ENCODE measurements at places on chromosomes 16 and 17. TPM values are rescaled to one million over a fixed set of nuclear protein-coding genes. Genes with fewer than 3 reads are reported as not detected.

GRCh38 chr17:3986270-3986938 is 22.2 kb upstream of the ATP2A3 start:
- DNase-seq: no peak

- no peak for DNase-seq
These were observed 25.9 kb downstream of the TMEM94 start for GRCh38 chr17:75482098-75482942.

DNA sequence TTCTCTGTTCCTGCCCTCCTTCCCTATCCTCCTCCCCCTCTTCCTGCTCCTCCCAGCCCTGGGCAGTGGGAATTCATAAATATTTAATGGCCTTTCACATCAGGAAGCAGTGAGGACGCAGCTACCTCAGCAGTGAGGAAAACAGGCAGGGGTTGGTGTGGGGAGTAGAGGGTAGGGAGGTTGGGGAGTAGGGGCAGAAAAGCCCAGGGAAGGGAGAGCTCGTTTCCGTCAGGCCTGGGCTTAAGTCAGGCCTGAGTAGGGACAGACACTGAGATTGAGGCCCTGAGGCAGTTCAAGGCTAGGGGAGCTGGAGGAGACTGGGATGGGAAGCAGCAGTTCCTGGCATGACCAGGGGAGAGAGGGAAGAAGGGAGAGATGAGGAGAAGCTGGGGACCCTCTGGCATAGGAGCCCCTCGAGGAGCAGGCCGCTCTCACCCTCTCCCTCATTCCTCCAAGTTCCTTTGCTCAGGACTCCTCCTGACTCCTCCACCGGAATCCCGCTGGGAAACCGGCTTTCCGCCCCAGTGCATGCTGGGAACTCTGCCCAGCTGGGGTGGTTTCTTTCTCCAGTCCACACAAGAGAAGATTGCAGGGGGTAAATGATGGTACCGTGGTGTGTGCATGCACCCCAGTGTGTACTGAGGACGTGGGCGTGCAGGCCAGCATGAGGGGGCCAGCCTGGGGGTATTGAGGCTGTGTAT is 6.2 kb downstream of the SAMD14 start:
- no peak for DNase-seq

Gene ERN2
- not detected for total RNA-seq

Gene C1QTNF8
- not detected for total RNA-seq

DNA sequence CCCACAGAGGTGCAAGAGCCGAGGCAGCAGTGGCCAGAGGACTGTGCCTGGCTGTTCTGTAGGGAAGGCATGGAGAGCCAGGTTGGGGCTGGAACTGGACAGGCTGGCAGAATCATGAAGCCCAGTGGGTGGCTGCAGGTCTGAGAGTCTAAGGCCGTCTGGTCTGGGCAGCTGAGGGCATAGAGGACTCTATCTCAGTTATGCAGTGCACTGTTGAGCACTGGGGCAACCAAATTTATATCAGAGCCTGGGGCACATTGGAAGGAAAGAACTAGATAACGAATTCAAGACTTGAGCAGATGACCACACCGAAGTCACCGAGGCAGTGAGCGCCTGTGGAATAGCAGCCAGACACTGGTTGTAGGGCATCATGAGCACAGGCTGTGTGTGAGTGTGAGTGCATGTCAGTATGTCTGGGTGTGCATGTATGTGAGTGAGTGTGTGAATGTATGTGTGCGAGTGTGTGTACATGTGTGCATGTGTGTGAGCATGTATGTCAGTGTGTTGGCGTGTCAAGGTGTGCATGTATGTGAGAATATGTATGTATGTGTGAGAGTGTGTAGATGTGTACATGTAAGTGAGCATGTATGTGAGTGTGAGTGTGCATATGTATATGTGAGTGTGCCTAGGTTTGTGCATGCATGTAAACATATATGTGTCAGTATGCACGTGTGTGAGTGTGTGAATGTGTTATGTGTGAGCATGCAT is 37.0 kb downstream of the RGS9 start:
- DNase-seq: no peak

- no peak for DNase-seq
These were observed 53.7 kb downstream of the NT5M start for GRCh38 chr17:17356931-17357270.

DNA sequence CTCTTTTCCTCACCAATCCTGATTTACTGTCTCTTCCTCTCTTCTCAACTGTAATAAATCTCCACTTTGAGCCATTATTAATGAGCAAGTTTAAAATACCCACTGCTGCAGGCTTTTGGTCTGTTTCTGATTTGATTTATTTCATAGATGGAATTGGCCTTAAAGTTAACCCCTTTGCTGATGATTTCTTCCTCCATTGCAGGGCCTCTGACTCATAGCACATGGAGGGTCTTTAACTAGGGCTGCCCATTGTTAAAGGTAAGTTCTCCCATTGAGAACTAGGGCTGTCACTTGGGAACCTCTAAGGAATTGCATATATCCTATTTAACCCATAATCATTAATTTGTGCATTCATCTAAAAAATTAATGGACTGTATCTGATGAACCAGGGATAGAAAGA is 221.2 kb downstream of the CA10 start:
- DNase-seq: no peak

GRCh38 chr17:79990704-79991103 is 45.0 kb downstream of the TBC1D16 start:
- DNase-seq: no peak

Gene CRAMP1
- total RNA-seq: 28.3 TPM

Gene TTYH2
- total RNA-seq: 7.2 TPM

- no peak for DNase-seq
These were observed 10.4 kb downstream of the ERAL1 start for GRCh38 chr17:28864991-28865849.

DNA sequence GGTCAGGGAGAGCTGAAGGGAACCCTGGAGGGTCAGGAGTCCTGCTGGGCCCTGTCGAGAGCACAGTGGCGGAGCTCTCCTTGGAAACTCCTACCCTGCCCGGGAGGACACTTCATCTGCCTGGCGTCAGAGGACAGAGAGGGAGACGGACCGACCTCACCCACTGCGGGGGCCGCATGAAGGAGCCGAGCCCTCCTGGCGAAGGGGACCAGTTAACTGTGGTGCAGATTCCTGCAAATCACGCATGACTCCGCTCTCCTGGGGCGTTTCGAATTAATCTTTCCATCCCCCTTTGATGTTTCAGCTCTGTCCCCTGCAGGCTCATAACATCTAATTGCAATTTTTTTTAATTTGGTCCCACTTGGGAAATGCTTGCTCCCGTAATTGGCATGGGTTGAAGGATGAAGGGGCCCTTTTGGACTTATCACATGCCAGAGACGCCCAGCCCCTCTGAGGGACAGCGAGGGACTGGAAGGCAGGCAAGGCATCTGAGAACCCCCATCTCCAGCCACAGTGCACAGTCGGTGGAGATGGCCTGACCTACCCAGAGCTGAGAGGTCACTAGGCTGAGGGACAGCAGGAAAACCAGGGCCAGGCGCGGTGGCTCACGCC is 26.5 kb downstream of the RPH3AL start:
- DNase-seq: no peak

DNA sequence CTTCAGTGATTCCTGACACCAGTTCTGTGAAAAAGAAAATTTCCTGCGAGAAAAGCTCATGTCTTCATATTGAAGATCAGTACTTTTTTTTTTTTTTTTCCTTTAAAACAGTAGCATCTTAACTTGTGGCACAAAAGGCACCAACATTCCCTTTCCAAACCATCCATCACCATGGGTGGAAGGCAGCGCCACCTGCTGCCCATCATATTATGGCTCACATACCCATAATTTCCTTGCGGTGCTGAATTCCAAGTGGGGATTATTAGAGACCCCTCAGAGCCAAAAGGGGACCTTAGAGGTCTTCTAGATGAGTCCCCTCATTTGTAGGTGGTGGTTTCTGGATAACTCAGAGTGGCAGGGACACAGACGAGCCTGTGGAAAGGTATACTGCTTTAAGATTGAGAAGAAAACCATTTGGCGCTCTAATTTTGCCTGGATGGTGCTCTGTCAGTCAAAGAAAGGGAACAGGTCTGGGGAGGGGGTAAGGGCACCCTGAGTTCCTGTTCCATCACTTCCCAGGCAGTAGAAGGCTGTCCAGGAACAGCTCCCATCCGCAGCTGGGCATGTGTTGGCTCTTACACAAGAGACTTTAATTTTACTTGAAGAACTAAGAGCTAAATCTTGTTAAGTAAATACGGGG is 7.9 kb upstream of the SOST start:
- DNase-seq: peak; percentile 44

Gene FNDC8
- not detected for total RNA-seq

Gene GUCY2D
- 0.34 TPM for total RNA-seq

GRCh38 chr16:65576631-65577030 is 454.8 kb upstream of the CDH11 start:
- DNase-seq: no peak

DNA sequence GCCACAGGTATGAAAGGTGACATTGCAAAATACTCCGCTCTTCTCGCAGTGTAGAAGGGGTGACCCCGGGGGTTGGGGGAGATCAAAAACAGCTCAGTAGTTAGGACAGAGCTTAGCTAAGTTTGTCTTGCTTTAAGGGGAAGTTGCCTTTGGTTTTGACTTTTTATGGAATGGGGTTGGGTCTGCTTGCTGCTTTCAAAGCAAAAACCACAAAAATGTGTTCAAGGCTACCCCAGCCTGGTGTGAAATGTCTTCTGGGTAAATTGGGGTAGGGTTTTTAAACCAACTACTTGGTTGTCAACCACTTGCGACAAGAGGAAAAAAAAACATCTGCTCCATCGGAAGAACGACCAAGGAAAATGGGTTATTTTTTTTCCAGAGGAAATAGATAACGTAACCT is 6.2 kb downstream of the FUS start:
- no peak for DNase-seq

Gene MC1R
- 15.2 TPM for total RNA-seq

DNA sequence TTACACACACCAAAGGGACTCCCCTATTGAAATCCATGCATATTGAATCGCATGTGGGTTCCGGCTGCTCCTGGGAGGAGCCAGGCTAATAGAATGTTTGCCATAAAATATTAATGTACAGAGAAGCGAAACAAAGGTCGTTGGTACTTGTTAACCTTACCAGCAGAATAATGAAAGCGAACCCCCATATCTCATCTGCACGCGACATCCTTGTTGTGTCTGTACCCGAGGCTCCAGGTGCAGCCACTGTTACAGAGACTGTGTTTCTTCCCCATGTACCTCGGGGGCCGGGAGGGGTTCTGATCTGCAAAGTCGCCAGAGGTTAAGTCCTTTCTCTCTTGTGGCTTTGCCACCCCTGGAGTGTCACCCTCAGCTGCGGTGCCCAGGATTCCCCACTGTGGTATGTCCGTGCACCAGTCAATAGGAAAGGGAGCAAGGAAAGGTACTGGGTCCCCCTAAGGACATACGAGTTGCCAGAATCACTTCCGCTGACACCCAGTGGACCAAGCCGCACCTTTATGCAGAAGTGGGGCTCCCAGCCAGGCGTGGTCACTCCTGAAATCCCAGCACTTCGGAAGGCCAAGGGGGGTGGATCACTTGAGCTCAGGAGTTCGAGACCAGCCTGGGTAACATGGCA is 2.2 kb downstream of the GAA start:
- no peak for DNase-seq

DNA sequence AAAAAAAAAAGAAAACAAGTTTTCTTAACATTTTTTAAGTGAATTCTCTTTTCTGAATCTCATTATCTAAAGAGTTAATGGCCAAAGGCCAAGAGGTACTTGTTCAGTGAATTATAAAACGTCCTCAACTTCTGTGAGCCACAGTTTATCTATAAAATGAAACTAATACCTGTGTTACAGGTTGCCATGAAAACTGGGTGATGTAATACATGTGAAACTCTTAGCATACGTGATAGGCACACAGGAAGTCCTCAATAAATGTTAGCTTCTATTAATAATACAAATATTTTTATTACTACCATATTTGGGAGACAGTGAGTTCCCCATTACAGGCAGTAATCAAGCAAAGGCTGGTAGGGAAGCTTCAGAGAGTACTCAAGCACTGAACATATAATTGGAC is 13.5 kb upstream of the INPP5K start:
- no peak for DNase-seq

DNA sequence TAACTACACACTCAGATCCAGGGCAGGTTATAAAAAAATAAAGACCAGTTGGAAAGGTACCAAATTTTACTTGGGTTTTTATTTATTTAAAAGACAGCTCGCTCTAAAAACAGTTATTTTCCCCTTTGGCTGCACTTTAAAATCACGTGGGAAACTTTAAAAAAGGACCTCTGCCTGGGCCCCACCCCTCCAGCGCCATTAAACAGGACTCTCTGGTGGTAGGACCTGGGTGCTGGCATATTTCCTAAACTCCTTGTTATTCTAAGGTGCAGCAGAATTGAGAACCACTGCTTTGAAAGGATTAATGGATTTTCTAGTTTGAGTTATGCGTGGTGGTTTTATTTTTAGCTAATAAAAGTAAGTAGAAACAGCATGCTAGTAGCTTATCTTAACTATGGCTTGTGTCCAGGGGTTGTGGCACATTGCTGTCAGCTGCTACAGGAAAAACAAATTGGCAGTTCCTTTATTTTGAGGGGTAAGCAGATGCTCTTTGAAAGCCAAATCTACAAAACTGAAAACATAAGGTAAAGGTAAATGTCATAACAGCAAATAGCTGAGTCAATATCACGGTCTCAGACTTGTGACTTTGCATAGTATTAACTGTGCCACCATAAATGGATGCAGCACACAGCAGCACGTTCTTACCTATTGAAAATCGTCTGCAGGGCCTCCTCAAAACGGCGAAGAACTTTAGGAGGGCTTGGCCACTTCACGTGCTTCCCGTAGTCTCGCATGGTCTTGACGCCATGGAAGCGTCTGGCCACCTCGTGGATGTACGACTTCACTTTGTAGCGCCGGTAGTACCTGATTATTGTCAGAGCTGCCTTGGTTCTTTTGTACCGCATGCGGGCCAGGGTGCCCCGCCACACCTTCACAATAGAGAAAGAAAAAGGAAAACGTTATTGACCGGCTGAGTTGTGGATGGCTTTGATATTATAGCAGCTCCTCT is 172.0 kb downstream of the CDK5R1 start:
- DNase-seq: no peak

- DNase-seq: no peak
These were observed 188.5 kb downstream of the MSI2 start for GRCh38 chr17:57444682-57445450.

GRCh38 chr17:913207-913606 is 66.4 kb downstream of the NXN start:
- DNase-seq: no peak

GRCh38 chr16:50522324-50522723 is 25.9 kb upstream of the NKD1 start:
- no peak for DNase-seq

DNA sequence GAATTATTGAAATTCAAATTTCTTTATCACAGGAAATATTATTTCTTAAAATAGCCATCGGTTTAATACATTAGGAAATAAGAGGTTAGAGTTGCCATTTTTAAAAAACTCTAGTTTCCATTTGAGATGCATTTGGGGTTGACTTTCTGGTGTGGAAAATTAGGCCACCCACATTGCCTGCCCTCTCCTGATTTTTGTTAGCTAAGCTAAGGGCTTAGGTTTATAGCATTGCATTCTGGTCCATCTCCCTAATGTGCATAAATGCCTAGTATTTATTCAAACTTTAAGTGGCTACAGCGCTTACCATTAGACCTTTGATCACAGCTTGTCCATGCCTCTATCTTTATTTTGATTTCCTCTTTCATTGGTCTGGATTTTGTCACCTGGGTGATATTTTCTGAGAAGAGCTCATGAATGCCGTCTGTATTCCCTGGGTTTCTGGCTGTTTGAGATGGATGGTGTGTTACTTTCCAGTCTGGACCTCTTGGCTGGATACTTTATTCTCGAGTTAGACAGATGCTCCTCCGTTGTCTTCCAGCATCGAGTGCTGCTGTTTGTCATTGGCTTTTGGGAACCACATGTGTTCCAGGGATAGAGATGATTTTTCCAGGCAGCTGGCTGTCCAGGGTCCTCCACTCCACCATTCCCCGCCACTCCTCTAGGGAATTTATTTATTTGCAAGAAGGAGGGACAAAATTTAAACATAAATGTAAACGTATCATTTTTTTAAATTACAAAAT is 120.3 kb downstream of the KATNIP start:
- DNase-seq: no peak
